NB4 (cell line): ENCODE measurements at places on chromosomes 2 and 18.

DNA sequence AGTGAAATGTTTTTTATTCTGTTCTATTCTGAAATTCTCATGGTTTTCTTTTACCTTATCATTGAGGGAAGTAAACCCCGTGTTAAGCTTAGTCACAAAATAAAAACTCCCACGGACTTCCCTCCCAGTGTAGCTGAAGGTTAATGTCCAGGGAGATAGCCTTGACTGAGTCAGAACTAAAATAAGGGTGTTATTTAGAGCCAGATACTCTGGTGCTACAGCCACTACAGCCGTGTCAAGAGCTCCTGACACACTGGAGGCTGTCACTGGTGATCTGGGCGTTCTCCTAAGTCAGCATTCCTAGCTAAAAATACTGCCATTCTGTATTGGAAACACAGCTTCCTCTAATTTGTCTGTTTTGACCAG lies 82.0 kb upstream of the RANBP2 start:
- DNase-seq, result peak; percentile 79

DNA sequence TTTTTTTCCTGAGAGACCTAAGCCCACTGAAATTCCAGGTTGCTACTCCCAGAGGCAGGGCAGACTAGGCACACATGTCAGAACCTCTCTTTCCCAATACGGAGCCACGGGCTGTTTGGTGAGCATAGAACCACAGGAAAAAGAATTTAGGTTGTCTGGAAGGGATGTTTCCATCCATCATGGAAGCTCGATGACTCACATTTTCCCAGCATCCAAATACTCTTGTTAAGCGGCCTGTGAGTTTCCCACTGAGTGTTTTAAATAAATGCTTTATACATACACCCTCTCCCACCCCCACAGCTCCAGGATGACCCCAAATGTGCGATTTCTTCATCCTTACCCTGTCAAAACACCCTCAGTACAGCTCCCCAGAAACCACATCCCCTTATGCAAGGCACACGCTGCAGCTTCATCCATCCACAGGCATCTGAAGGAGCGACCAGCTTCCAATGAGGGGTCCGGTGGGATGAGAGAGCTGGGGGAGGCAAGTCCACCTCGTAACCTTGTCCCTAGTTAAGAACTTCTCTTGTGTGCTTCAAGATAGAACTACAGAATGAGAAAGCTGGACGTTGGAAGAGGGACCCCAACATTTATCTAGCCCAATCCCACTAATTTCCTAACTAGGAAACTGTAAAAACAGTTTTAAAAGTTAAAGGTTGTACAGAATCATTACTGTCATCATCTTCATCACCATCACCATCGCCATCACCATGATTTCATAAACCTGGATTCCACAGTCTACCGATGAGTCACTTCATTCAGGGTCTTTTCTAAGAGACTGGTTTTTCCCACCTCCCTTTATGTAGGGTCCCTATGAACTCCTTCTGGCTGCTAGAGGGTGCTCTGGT lies 63.5 kb upstream of the FZD7 start:
- DNase-seq, result peak; percentile 95

DNA sequence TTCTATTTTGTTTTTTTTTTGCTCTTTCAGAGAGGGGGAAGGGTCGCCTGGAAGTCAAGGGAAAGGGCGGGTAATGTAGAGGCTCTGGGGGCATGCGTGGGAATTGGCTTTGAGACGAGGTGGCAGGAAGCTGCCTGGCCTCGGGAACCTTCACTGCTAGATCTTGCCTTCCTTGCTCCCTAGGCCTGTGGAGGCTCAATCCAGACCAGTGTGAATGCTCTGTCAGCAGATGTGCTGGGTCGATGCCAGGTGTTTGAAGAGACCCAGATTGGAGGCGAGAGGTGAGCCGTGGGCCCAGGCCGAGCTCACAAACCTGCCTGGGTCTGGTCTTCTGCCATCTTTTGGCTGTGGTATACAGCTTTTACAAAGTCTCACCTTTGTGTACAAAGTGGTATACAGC lies 15.5 kb downstream of the CCT7 start:
- DNase-seq, result no peak

DNA sequence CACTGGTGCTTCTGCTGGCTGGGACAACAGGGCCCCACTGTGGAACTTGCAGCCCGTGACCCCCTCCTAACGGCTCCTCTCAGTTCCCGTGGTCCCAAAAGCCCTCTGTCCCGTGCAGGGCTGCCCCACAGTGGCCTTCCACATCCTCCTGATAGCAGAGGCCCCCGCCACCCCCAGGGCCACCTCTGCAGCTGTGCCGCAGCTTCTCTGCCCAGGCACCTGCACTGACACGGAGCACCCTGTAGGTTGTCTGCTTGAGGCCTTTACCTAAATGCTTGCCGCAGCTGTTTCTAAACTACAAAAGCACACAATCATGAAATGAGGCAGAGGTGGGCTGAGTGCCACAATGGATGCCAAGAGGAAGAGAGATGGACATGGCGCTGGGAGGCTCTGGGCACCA lies 13.5 kb upstream of the GRHL1 start:
- no peak for DNase-seq

- no peak for DNase-seq
Observed at GRCh38 chr2:49971453-49971852, 817.1 kb upstream of the FSHR start.

- no peak for DNase-seq
Observed at GRCh38 chr18:10124071-10124470, 210.3 kb downstream of the VAPA start.

DNA sequence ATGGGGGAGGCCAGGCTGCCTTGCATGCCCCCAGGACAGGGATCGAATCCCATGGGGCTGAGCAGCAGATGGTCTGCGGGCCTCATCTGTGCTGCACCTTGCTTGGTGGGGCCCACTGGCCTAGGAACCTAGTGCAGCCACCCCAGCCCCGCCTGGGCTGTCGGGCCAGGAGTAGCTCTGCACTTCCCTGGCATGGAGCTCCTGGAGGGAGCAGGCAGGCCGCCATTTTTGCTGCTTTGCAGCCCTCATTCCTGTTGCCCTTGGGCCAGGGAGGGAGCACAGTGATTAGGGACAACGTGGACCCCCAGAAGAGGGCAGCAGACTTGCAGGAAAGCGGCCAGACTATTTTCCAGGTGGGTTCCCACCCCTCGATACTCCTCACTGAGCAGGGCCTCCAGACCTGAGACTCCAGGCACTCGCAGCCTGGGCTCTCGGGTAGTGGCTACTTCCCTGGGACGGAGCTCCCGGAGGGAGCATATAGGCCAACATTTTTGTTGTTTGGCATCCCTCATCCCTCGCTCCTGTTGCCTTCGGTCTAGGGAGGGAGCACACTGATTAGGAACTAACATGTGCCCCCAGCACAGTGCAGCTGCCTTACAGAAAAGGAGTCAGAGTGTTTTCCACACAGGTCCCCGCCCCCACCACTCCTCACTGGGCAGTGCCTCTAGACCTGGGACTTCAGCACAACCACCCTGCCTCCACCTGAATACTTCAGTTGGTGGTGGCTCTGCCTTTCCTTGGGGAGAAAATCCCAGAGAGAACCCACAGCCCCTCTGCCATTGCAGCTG lies 99.5 kb downstream of the MAIP1 start:
- DNase-seq, result peak; percentile 8

DNA sequence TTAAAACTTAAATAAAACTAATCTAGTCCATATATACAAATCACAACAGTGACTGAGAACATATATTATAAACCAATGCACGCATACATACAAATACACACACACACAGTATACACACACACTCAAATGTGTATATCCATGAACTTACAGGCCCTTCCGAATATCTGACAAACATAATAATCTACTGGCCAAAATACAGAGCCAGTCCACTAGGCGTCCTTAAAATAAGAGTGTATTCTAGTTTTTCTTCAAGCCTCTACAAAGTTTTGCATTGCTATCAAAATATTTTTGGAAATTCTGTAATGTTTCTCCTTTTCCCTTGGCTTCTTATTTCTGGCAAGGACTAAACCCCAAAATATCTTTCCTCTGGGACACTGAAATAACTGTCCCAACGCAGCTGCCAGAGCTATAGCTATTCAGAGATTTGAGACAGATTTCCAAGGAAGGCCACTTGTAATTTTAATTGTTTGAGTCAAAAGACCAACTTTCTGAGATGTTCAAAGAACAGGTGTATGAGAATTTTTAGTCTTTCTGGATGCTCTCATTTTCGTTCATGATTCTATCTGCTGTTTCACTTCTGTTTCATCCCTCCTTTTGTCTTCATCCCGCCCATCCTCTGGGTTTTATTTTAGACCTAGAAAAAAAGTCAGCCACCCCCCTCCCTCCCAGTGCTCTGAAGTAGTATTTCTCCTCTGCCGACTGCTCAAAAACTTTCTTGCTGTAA lies 24.1 kb upstream of the SP3 start:
- DNase-seq, result no peak

GRCh38 chr2:47907039-47907781 lies 912 bp upstream of the FBXO11 start:
- peak; percentile 21 for DNase-seq

- no peak for DNase-seq
Observed at GRCh38 chr2:69222953-69223658, 163.9 kb downstream of the GFPT1 start.

- DNase-seq, result no peak
Observed at GRCh38 chr2:159010340-159010739, 41.9 kb downstream of the TANC1 start.

DNA sequence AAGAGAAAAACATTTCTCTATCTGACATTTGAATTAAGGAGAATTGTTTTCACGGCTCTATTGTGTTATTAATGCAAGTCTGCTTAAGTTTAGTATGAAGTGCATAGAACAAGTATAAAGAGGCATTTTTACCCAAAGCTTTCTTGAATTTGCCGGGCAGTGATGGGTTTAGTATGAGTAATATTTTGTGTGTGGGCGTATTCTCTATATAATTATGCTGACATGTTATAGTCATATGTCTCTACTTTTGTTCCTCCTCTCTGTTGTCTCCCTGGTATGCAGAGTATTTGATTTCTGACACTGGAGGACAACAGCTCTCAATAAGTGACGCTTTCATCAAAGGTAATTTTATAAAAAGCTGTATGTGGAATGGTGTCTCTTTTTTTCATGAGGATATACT lies 45.9 kb downstream of the PIKFYVE start:
- no peak for DNase-seq

GRCh38 chr2:222319586-222320435 lies 21.0 kb upstream of the PAX3 start:
- DNase-seq, result peak; percentile 84

DNA sequence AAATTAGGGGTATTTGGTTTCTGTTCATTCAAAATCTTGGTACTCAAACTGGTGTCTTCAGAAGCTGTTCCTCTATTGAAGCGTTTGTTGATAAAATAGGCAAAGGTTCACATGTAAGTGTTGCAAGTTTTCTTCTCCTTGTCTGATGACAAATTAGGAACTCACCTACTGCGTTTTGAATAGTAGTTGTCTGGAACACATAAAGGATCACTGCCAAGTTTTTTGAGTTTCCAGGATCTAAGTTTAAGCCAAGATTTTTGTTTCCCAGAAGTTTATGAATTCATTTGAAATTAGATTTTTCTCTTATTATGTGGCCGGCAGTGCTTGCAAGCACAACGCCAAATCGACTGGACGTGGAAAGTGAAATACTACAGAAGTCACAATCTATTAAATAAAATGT lies 85.4 kb downstream of the ARHGEF33 start:
- no peak for DNase-seq

- DNase-seq, result no peak
Observed at GRCh38 chr2:15378148-15378908, 182.8 kb downstream of the NBAS start.

- no peak for DNase-seq
Observed at GRCh38 chr2:238939074-238939473, 91.2 kb downstream of the TWIST2 start.

- DNase-seq, result peak; percentile 70
Observed at GRCh38 chr2:190996338-190996946, 17.5 kb downstream of the STAT1 start.

DNA sequence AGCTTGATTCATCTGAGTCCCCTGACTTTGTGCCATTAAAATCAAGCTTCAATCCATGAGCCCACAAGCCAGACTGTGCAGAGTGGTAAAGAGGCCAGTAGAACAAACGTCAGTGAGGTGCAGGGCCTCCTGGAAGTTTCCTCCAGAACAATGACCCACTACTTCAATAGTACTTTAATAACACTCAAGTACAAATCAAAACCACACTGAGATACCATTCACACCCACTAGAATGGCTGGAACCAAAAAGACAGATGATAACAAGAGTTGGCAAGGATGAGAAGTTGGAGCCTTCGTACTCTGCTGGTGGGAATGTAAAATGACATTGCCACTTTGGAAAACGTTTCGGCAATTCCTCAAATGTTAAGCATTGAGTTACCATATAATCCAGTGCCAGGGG lies 181.1 kb downstream of the TMEM163 start:
- no peak for DNase-seq

- no peak for DNase-seq
Observed at GRCh38 chr2:24400207-24400907, 40.0 kb upstream of the ITSN2 start.

GRCh38 chr18:48893608-48894600 lies 56.9 kb downstream of the SMAD7 start:
- DNase-seq, result no peak

GRCh38 chr2:44930274-44931197 lies 11.0 kb upstream of the SIX3 start:
- peak; percentile 69 for DNase-seq

GRCh38 chr2:30155202-30155601 lies 8.4 kb downstream of the YPEL5 start:
- no peak for DNase-seq

- DNase-seq, result no peak
Observed at GRCh38 chr2:112949456-112949855, 28.4 kb upstream of the IL36G start.

- DNase-seq, result peak; percentile 16
Observed at GRCh38 chr18:59067873-59068272, 71.8 kb upstream of the SEC11C start.

DNA sequence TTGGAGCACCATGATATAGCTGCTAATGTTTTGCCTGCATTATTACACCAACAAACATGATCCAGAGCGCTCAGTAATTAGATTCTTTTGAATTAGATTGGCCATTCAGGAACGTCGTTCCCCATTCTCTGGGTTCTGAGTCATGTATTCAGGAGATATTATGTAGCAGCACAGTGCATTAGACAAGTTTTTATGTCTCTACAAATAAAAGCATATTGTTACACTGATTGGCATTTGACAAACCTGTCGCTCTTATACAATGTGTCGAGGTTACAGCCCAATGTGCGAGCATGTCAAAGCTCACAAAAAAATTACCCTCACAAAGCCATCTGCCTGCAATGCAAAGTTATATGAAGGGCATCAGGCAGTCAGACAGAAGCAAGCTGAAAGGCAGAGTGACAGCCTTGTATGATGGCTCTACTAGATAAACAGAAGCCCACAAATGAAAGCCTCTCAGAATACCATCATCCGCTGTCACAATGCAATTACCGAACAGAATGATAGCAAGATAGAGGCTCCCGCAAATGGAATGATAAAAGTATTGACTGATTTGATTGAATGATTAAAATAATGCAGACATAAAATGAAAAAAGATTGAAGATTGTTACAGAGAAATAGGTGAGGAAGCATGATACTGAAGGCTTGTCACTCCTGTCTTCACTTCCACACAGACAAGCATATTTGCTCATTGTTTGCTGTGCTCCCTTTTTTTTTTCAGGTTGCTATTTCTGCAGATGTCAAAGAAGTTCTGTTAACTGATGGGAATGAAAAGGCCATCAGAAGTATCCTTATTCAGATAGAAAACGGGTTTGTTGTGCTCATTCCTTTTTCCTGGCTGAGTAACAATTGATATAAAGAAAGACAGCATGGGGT lies 234.6 kb upstream of the SIX3 start:
- no peak for DNase-seq
